Stimulated activated CD4-positive, alpha-beta T cell treated with anti-CD3 and anti-CD28 coated beads, Interleukin-4, amount 100 ng/mL, for 24 hours (primary cell): ENCODE measurements at places on chromosomes 4 and X.

- DNase-seq: no peak
Observed at GRCh38 chr4:138110815-138111214, 131.3 kb downstream of the SLC7A11 start.

GRCh38 chr4:53559021-53559620 lies 32.2 kb downstream of the LNX1 start:
- no peak for DNase-seq

- no peak for DNase-seq
Observed at GRCh38 chr4:121306931-121307330, 73.9 kb downstream of the QRFPR start.

DNA sequence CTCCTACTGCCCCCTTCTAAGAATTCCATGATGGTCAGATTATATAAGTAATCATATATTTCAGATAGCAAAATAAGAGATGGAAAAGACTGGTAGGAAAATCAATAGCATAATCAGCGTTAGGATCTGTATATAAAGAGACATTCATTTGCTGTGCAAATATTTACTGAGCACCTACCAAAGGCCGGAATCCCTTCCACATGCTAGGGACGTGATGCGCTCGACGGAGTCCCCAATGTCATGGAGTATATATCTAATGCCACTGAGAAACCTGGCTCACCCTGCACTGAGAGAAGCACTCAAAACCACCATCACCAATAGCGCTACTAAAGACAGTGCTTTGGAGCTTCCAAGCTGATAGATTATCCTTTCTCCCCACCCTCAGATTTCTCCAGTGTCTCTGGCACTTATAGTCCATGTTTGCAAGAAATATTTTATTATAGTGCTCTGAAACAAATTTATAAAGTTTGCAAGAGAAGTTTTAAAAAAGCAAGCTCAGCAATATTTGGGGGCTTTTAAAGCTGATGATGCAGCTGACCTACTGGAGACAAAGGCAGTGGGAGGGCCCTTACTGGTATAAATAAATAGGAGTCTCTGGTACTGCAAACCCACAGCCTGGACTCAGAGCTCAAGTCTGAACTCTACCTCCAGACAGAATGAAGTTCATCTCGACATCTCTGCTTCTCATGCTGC lies at the start of gene CXCL13:
CXCL13 (plus strand) TSS at position 611 of the 693 bp plus-strand sequence; CDS start at position 657, 46 bp downstream.
- no peak for DNase-seq

GRCh38 chrX:1933964-1934363 lies 319.1 kb downstream of the ASMT start:
- no peak for DNase-seq
